ENCODE measurements at places on chromosomes 11 and 22. TPM values are rescaled to one million over a fixed set of nuclear protein-coding genes. Genes with fewer than 3 reads are reported as not detected.

The C11orf91 gene
- not detected for total RNA-seq

The OR8G1 gene
- not detected for total RNA-seq

The RCOR2 gene
- not detected for total RNA-seq

The TSKU gene
- total RNA-seq: 121 TPM

The TMEM86A gene
- 4.8 TPM for total RNA-seq

The PGA4 gene
- 75.7 TPM for total RNA-seq

The MRPL40 gene
- total RNA-seq: 14.7 TPM

The NXPE4 gene
- total RNA-seq: not detected

The CHKB gene
- 82.4 TPM for total RNA-seq

The GLB1L2 gene
- 1.7 TPM for total RNA-seq

The CHRM4 gene
- total RNA-seq: not detected

The INS gene
- total RNA-seq: not detected

The TPBGL gene
- not detected for total RNA-seq

The JAML gene
- not detected for total RNA-seq

The MS4A3 gene
- total RNA-seq: not detected

The B3GAT3 gene
- total RNA-seq: 61.3 TPM

The CCDC188 gene
- total RNA-seq: not detected

The GPHA2 gene
- not detected for total RNA-seq

The SLC2A11 gene
- total RNA-seq: not detected

The HORMAD2 gene
- total RNA-seq: not detected

The VSIG10L2 gene
- not detected for total RNA-seq

The CEND1 gene
- total RNA-seq: not detected
